ENCODE measurements at places on chromosomes 3 and 15.

DNA sequence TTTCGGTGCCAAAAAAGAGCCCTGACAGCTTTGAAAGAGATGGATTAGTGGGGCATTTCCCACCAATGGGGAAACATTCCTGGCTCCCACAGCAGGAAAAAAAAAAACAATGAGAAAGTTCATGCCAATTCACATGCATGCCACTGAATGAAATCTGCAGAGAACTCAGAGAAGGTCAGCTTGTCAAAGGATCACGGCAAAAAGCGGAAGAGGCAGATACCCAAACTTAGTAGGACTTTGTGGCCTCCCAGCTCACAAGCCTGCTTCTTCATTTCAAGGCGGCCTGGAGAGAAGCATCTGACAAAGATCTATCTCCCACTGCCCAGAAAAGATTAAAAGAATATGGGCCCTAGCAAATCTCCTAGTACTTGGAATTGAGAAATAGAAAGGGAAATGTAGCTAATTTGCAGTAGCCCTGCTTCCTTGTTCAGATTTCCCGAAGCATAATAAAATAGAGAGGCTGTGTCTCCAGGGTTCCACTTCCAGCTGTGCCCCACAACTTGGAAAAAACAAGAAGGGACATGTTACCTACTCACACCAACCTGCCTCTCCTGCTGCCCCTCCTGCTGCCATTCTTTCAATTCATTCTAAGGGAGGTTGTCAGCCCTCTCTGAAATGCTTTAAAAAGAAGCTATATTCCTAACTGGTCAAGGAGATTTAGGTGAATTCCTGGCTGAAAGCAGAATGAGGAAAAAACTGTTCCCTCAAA is 170.4 kb downstream of the FHIT start:
- DNase-seq = peak; percentile 20

GRCh38 chr3:90069748-90070147 is 962.3 kb downstream of the EPHA3 start:
- no peak for DNase-seq

DNA sequence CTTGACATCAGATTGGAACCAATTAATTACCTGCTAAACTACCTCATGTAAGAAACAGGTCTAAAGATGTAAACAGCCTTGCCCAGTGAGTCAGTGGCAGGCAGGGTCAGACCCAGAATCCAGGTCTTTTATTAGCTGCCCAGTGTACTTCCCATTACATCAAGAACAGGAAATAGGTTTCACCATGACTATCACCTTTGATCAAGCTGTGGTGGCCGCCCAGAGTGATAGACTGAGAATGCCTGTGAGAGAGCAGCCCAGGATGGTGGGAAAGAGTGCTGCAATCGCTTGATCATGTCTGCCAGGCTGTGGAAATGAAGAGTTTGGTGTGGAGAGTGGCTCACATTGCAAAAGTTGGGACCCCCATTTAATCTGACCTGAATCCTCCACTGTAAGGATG is 61.3 kb upstream of the PIAS1 start:
- no peak for DNase-seq

DNA sequence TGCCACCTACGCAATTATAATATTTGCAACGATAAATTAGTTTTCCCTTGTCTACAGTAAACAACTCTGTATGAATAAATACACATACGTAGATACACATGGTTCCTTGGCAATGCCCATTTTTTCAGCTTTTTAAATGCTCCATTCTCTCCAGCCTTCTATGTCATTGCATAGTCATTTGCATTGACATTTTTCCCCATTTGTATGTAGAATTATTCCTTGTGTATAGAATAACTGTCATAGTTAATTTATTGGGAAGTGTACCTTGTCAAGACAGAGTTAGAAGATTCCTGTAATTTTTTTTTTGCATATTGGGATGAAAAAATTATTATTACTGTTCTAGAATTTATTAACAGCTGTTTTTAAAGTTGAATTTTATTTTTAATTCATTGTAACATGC is 736.7 kb upstream of the DPPA4 start:
- DNase-seq = no peak

- no peak for DNase-seq
Observed at GRCh38 chr3:112395181-112395895, 62.4 kb downstream of the CD200 start.

- DNase-seq = peak; percentile 63
Observed at GRCh38 chr3:36362216-36362615, 18.1 kb upstream of the STAC start.

- no peak for DNase-seq
Observed at GRCh38 chr3:112966633-112967032, 8.3 kb downstream of the CD200R1 start.

- no peak for DNase-seq
Observed at GRCh38 chr3:82012775-82013174, 251.3 kb upstream of the GBE1 start.

- no peak for DNase-seq
Observed at GRCh38 chr15:48389691-48390143, 58.5 kb downstream of the DUT start.

DNA sequence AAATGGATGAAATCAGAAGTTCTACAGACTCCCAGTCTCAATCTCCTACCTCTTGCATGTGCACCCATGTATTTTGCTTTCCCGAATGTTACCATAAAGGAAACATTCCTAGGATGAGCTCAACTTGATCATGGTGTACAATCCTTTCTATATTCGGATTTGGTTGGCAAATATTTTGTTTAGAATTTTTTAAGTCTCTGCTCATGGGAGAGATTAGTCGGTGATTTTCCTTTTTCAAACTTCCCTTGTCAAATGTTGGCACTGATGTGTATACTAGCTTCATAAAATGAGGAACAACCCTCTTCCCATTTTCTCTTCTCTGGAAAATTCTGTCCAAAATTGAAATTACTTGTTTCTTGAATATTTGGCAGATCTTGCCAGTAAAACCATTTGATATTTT is 317.6 kb upstream of the RASGRP1 start:
- no peak for DNase-seq

DNA sequence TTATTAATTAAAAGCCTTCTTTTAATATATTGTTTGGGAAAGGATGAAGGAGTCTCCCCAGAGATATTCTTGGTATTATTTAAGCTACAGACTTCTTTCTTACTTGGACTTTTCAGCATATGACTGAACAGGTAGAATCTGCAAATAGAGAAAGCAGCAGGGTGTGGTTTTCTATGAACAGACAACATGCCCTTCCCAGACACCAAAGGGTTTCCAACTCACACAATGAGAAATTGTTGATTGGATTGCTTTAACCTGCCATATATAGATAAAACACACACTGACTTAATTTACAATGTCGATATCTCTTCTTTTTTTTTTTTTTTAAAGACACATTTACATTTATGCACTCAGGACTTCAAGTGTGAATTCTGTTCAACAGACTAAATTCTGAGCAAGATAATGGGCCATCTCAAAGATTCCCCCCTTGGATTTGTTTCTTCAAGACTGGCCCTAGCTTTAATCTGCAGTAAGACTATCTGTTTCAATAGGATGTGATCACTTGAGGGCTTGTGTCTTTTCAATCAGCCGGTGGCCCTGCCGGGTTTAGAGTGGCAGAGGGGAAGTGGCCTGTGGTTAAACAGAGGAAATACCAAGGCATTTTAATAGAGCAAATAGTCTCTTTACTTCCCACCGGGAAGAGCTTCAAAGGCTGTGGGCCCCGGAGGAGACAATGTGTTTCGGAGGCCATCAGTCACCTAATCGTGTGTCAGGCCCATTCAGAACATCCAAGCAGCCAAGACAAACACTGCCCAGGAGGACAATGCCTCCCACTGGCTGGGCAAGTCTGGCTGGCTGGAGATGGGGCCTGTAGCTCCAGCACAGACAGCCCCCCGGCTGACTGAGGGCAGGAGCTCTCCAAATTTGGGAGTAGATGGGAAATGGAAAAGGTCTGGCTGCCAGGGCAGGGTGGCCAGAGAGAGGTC is 6.1 kb downstream of the IL17RD start:
- DNase-seq = no peak

DNA sequence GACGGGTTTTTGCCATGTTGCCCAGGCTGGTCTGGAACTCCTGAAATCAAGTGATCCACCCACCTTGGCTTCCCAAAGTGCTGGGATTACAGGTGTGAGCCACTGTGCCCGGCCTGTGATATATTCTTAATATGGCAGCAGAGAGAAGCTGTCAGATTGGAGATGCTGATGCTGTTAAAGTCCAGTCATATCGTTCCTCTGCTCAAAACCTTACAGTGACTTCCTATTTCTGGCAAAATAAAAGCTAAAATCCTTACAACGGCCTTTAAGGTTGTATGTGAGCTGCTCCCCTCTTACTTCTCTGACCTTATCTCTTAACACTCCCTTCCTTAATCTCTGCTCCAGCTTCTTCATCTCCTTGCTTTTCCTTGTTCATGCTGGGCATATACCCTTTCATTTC is 26.6 kb upstream of the MGA start:
- DNase-seq = no peak

- no peak for DNase-seq
Observed at GRCh38 chr3:153146191-153147053, 15.6 kb upstream of the RAP2B start.

DNA sequence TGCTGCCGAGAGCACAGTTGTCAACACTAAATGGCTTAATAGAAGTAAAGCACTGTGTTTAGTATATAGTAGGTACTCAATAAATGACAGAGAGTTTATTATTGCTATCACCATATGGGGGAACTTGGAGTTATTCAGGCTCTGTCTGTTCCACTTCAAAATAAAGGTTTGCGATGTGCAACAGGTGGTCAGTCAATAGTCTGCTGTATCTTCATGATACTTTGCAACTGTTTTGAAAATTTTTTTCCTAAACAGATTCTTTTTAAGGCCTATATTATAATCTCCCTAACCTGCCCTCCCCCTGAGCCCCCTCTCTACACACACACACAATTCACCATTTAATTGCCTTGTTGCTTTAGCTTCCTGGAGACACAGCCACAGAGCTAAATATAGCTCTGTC is 164.7 kb upstream of the NR2F2 start:
- DNase-seq = no peak

GRCh38 chr3:42061713-42062380 is 29.3 kb upstream of the TRAK1 start:
- DNase-seq = peak; percentile 62

DNA sequence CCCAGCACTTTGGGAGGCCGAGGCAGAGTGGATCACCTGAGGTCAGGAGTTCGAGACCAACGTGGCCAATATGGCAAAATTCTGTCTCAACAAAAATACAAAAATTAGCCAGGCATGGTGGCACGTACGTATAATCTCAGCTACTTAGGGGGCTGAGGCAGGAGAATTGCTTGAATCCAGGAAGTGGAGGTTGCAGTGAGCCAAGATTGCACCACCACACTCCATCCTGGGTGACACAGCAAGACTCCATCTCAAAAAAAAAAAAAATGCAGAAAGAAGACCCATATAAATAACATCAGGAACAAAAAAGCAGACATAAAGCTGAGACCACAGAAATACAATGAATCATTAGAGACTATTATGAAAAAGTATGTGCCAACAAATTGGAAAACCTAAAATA is 235.2 kb upstream of the VEPH1 start:
- no peak for DNase-seq

GRCh38 chr15:88918738-88919137 is 5.6 kb upstream of the MFGE8 start:
- peak; percentile 99 for DNase-seq

DNA sequence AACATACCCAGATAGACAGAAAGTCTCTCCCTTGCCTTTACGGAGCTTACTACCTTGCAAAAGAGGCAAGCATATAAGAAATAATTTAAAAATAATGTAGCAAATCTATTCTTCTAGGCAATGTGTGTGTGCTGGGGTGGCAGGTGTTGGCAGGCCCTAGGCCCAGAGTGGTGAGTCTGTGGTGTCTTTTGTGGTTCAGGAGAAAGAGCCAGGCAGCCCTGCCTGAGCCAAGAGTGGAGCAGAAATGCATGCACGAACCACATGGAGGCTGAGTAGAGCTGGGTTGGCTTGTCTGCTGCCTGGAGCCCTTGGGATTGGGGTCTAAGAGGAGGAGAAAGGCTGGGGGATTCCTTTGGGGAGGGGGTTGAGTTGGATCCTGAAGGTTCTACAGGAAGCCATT is 70.2 kb upstream of the MYZAP start:
- DNase-seq = no peak

- DNase-seq = no peak
Observed at GRCh38 chr3:159593927-159594605, 394.6 kb upstream of the IL12A start.

GRCh38 chr3:97872525-97873042 is 50.8 kb downstream of the CRYBG3 start:
- DNase-seq = no peak

DNA sequence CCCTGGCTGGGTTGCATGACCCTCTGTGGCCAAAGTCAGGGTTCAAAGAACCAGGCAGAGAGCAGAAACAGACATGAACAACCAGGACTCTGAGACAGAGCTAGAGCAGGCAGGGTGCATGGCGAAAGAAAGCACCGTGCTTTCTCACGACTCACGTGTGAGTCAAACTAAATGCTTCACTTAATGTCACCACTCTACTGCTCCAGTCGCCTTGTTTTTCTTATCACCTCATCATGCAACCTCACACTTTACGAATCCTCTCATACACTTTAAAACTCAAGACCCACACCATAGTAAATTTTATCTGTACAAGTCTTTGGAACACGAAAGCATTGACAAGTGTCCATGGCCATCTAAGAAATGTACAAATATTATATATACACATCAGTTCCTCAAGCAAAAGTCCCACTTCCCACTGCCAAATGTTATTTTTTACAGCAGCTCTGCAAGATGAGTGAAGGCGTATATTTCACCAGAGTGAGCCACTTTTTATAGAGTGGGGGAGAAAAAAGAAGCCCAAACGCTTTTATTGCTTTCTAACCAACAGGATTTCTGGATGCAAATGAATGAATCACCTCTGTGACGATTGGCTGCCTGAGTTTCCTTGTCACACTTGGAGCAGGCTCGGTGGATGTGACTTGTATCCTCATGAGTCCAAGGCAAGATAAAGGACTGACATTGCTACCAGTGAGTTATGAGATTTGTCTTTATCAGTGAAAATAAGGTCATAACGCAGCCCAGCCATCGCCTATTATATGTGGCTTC is 16.0 kb upstream of the MEGF11 start:
- peak; percentile 65 for DNase-seq

DNA sequence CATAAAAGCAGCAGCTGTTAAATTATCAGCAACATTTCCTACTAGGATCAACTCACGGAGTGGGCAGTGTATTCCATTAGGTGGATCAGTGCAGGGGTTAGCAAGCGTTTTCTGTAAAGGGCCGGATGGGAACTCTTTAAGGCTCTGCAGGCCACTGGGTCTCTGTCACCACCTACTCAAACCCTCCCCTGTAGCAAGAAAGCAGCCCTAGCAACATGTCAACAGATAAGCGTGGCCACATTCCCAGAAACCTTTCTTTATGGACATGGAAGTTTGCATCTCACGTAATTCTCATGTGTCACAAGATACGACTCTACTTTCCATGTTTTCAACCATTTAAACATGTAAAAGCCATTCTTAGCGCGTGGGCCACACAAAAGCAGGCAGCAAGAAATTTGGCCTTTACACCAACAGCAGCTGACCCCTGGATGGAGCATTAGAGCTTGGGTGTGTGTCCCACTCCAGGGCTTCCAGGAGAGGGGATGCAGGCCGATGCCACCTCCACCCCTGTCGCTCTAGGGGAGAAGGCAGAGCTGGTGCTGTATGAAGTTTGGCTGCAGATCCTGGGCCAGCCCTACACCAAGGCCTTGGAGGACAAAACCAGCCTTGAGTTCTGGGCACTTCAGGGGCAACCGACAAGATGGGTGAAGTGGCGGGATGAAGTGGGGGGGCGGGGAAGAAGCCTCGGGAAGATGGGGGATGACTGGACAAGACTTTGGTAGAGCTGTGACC is 48.2 kb upstream of the CSPG4 start:
- no peak for DNase-seq

GRCh38 chr3:194785315-194785714 is 99.6 kb downstream of the FAM43A start:
- DNase-seq = no peak

All from kidney glomerular epithelial cell (primary cell).